Gastrocnemius medialis (tissue), 4 donors: ENCODE measurements at places on chromosomes 11 and 22.
A peak's percentile ranks its signal among the peaks of the same experiment; 100 is the strongest.

GRCh38 chr11:57377107-57377506, 3.8 kb downstream of the PRG3 start:
- H3K4me1 ChIP-seq: no peaks in the 10 kb centered on the region
- H3K27me3 ChIP-seq: no peaks in the 10 kb centered on the region
- no peaks in the 10 kb centered on the region for H3K36me3 ChIP-seq
- no peak overlapping the region for H3K4me3 ChIP-seq

- H3K4me1 ChIP-seq: no peaks in the 10 kb centered on the region
- H3K27ac ChIP-seq: no peak overlapping the region
- no peak for DNase-seq
- no peaks in the 10 kb centered on the region for H3K36me3 ChIP-seq
Observed at GRCh38 chr22:37472418-37473006, 13.7 kb downstream of the MFNG start.

DNA sequence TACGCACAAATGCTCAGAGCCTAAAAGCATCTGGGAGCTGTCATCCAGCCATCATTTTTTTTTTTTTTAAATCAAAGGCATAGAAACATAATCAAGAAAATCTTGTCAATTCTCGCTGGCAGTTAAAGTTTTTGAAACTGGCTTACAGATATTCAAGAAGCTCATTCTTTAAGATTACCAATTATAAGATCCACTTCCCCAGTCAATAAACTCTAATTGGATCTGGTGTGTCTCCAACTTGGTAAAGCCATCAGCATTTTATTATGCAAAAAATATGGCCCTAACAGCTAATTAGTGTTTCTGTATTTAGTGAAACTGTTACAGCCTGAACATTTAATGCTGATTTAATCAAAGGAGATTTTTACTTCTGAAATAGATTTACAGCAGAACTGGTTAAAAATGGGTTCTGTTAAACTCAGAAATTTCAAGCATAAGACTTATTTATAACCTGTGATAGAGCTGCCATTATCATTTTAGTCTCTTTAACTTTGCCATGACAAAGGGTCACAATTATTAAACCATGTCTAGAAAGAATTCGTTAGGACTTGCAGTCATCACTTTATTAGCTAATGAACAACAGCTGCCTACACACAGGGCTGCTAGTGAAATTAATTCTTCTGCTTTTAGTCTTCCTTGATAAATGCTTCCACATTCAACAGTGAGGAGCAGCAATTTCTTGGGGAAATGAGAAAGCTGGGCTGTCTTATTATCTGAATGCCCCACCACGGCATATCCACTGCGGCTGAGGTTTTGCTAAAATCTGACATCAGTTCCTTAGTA, 176.4 kb upstream of the PITPNB start:
- H3K4me3 ChIP-seq: no peak overlapping the region
- no peaks in the 10 kb centered on the region for H3K27me3 ChIP-seq
- no peak overlapping the region for H3K27ac ChIP-seq
- DNase-seq: no peak
- H3K4me1 ChIP-seq: no peaks in the 10 kb centered on the region
- peaks cover 14% of the 10 kb centered on the region for H3K36me3 ChIP-seq

DNA sequence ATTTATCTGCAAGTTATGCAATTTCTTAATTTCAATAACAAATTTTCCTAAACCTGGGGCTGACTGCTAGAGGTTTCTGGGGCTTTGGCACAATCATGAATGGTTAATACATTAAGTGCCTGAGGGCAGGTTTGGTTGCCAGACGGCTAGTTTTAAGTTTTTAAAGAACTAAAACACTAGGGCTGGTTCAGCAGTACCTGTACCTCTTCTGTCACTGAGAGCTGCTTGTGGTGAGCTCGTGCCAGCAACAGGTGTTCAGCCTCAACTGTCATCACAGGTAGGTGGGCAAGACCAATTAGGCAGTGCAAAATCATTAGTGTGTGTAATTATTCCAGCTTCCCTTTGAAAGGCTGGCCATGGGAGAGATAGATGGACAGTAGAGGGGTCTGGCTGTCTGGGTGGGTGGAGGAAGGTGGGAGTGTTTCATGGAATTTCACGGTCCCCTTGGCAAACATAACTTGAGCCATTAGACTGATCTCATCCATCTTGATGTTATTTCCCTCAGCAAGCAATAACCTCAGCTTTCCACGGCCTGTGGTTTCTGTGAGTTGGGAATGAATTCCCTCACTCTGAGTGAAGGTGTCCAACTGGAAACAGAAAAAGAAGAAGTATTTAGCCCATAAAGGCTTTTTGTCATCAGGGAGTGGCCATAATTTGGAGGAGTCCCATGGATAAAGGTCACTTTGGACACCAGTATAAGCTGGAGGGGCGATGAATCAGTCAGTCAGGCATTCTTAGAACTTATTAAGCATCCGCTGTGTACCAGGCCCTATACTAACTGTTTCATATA, 114.8 kb downstream of the SNX19 start:
- H3K27me3 ChIP-seq: no peaks in the 10 kb centered on the region
- no peaks in the 10 kb centered on the region for H3K4me1 ChIP-seq
- no peak overlapping the region for H3K27ac ChIP-seq
- no peak overlapping the region for H3K4me3 ChIP-seq

DNA sequence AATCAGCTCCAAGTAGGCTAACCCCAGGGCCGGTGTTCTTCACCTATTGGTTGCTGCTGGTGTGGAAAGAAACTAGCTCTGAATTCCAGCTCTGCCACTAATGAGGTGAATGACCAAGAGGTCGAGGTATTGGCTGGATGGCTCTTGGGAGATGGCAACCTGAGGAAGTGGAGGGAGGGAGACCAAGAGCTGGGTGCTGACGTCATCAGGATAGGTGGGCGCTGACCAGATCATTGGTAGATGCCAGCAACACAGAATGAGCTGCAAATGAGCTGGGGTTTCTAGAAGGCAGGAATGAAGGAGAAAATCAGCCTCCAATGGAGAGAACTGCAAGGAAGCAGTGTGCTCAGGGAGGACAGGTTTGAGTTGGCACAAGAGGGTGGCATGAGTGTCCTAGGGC, 14.7 kb upstream of the CSF2RB start:
- no peak overlapping the region for H3K27ac ChIP-seq
- no peak for DNase-seq
- H3K27me3 ChIP-seq: peaks cover 8% of the 10 kb centered on the region
- no peak overlapping the region for H3K4me3 ChIP-seq
- H3K4me1 ChIP-seq: no peaks in the 10 kb centered on the region

DNA sequence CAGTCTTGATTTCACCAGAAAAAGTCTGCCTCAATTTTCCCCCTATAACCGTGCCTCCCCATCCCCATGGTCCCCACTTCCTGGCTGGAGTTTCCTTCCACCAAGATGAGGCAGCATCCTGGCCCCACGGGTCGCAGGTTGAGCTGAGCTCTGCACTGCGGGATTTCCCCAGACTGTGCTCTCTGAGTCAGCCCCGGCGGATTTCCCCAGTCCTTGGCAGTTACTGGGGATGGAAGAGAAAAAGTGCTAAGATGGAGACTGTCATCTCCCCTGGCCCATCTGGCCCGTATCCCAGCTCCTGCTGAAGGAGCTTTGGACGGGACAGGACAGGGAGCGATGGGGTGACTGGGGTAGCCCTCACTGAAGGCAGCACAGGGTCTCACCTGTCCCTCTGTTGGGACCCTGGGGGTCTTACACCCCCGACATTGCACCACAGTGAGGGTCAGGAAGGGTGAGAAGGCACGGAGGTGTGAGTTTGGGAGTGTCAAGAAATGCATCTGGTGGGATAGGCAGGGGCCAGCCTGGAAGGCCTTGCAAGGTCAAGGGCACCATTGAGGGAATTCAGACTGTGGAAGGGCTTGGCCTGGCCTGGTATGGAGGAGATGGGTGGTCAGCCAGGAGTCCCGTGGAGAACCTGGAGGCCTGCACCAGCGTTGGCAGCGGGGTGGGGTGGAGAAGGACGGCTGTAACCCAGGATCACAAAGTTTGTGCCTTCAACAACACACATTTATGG, 36.5 kb downstream of the NADSYN1 start:
- H3K36me3 ChIP-seq: no peaks in the 10 kb centered on the region
- no peak overlapping the region for H3K27ac ChIP-seq
- no peaks in the 10 kb centered on the region for H3K4me1 ChIP-seq
- H3K4me3 ChIP-seq: no peak overlapping the region
- no peaks in the 10 kb centered on the region for H3K27me3 ChIP-seq
- DNase-seq: peak; percentile 1
